ENCODE measurements at places on chromosomes 13 and 19.

- no peak for DNase-seq
Measured at GRCh38 chr19:48946463-48947257, 8.0 kb upstream of the BAX start.

DNA sequence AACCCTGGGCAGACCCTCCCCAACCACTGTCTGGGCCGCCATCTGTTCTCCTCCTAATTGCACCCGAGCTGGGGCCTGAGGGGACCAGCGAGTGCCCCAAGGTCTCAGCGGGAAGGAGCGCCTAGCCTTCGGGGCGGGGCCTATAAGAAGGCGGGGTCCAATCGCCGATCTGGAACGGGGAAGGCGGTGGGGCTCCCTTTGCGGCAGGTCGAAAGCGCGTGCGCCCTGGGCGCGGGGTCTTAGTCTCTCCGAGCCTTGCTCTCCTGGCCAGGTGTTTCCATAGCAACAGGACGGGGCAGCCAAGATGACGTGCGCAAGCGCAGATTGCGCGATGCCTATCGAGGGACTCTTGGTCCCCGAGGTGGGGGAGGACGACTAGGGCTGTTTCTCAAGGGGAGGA lies 2.8 kb downstream of the MAST1 start:
- no peak for DNase-seq

GRCh38 chr19:30841934-30842333 lies 469.8 kb downstream of the ZNF536 start:
- no peak for DNase-seq

- peak; percentile 99 for DNase-seq
Measured at GRCh38 chr19:35748106-35749020, at the start of gene LIN37. LIN37 (plus strand) TSS chr19:35748576; CDS start chr19:35748725, 149 bp downstream.

DNA sequence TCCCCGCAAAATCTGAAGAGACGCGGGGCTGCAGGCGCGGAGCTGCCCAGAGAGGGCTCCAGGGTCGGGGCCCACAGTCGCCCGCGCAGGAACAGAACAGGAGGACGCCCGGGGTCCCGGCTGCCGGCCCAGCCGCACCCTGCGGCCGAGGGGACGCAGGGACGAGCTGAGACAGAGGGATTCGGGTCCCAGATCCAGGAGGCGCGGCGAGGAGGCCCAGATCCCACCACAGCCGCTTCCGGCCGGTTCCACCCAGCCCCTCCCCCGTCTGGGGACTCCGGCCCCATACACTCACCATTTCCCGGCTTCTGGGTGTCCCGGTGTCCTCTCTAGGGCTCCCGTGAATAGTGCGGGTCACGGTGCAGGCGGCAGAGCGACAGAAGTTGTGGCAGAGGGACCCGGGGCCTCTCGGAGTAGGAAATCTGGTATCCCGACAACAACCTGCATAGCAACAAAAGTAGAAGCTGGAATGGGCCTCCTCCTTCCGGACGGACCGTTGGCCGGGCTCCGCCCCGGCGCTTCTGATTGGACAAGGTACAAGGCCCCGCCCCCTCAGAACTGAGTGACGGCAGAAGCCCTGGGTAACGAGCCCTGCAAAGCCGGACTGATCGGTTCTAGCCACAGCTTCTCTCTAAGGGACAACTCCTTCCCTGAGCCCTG lies at the start of gene ZNF20:
TSS of gene ZNF20 (minus strand) at position 466 of the 660 bp plus-strand sequence. CDS start at position 298, 168 bp downstream.
- DNase-seq = peak; percentile 92

- DNase-seq = no peak
Measured at GRCh38 chr19:18433735-18434398, 4.1 kb downstream of the ISYNA1 start.

DNA sequence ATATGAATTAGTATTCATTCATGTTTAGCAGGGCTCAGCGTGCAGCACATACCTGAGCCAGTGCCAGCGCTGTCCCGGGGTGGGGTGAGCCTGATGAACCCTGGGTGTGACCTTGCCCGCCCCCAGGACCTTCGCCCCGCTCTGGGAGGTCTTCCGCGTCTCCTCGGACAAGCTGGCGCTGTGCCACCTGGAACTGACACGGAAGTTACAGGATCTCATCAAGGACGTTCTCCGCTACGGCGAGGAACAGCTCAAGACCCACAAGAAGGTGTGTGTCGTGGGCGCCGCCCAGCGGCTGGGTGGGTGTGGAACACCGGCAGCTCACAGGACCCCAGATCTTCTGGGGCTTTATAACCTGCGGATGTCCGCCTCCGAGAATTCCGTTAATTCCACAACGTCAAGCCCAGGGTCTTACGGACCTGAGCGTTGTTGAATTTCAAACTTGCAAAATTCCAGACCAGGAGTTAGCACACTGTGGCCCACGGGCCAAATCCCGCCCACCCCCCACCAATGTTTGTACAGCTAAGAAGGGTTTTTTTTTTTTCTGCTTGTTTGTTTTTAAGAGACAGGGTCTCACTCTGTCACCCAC lies 15.4 kb downstream of the FCHO1 start:
- peak; percentile 55 for DNase-seq

- DNase-seq = no peak
Measured at GRCh38 chr13:38658906-38659305, 28.0 kb upstream of the FREM2 start.

GRCh38 chr13:70662231-70662940 lies 554.1 kb upstream of the KLHL1 start:
- no peak for DNase-seq

DNA sequence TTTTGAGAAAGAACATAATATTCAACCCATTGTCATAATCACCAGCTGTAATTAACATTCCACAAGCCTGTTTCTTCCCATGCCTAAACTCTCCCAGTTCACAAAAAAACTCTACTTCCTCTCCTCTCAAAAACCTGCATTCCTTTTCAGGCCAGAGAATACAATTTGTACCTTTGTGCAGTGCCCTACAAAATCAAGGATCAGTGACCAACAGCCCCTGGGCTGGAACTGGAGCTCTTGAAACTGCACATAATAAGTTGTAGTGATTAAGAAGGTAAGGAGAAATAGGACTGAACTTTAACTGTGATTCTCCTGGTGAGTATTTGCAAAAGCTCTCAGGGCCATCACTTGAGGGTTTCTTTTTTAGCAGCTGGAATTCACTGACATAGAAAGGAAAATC lies 472.7 kb downstream of the RFC3 start:
- no peak for DNase-seq

DNA sequence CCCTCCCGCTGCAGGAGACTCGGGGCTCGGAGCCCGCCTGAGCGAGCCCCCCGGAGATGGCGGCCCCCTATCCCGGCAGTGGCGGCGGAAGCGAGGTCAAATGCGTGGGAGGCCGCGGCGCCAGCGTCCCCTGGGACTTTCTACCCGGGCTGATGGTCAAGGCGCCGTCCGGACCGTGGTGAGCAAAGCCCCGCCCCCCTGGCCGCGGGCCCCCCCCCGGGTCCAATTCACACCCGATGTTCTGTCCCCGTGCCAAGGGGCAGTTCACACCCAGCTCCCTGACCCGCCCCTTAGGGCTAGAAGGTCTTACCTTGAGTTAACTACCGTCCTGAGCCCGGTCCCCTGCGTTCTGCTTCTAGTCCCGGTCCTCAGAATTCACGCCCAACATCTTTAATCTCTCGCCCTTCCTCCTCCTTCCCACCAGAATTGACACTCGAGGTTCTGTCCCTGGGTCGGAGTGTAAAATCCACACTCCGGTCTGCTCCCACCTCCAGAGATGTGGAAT lies 1.4 kb downstream of the NPAS1 start:
- DNase-seq = no peak

- DNase-seq = no peak
Measured at GRCh38 chr19:2113439-2114211, 16.9 kb downstream of the IZUMO4 start.

DNA sequence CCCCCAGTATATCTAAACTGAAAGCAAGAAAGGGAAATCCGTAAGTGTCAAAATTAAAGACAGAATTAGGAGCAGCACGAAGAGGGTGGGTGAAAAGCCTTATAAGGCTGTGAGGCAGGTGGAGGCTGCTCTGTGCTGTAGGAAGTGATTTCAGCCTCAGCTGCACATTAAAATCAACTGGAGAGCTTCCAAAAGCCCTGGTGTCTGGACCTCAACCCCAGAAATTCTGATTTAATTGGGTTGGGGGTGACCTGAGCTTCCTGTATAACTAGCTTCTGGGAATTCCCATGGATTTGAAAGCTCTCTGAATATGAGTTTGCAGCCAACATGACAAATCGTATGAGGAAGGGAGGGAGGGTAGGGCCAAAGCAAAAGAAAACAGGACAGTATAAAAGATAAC lies 242.4 kb upstream of the TMTC4 start:
- DNase-seq = no peak

- no peak for DNase-seq
Measured at GRCh38 chr19:14054721-14055120, 7.2 kb downstream of the PALM3 start.

DNA sequence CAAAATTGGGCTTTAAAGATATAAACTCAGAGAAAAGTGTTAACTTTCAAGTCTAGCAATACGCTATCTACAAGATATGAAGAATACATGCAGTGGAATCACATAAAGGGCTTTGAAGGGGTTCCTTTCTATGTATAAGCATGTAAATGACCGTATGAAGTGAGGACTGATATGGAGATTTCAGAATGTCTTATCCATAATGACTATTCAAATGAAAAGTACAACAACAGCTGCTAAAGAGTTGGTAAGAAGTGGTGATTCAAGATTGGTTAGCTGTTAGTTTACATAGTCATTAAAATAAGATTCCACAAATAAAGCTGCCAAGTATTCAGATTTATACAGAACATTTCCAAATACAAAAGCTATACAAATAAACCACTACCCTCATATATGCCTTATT lies 153.4 kb upstream of the STARD13 start:
- no peak for DNase-seq

DNA sequence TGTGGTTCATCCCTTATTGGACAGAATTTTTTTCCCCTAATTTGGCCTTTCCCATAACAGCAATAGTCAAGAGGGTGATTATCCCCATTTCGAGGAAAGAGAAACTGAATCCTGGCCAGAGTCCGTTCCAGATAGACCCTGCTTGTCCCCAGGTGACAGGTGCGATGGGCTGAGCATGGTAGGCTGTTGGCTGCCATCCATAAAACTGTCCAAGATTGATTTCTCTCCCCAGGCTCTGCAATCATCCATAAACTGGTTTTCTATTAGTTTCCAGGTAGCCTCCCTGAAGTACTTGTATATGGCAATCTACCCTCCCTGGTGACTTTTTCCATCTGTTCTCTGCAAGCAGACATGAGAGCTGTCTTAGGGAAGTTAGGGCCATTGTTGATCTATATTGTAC lies 25.4 kb downstream of the SERP2 start:
- no peak for DNase-seq

GRCh38 chr19:32895384-32895783 lies 25.8 kb upstream of the SLC7A9 start:
- no peak for DNase-seq

DNA sequence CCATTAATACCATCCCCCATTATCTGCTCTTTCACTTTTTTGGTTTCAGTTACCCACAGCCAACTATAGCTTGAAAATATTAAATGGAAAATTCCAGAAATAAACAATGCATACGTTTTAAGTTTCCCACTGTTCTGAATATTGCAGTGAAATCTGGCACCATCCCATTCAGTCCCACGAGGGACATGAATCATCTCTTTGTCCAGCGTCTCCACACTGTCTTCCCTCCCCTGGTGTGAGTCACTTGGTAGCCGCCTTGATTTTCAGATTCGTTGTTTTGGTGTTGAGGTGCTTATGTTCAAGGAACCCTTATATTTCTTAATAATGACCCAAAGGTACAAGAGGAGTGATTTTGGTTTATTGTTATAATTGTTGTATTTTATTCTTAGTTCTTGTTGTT lies 246.1 kb downstream of the DCT start:
- DNase-seq = no peak

GRCh38 chr13:74922963-74923362 lies 559.0 kb downstream of the TBC1D4 start:
- DNase-seq = no peak

- DNase-seq = no peak
Measured at GRCh38 chr13:61908906-61909615, 493.4 kb upstream of the PCDH20 start.
